ENCODE measurements at places on chromosomes 6 and 20.

DNA sequence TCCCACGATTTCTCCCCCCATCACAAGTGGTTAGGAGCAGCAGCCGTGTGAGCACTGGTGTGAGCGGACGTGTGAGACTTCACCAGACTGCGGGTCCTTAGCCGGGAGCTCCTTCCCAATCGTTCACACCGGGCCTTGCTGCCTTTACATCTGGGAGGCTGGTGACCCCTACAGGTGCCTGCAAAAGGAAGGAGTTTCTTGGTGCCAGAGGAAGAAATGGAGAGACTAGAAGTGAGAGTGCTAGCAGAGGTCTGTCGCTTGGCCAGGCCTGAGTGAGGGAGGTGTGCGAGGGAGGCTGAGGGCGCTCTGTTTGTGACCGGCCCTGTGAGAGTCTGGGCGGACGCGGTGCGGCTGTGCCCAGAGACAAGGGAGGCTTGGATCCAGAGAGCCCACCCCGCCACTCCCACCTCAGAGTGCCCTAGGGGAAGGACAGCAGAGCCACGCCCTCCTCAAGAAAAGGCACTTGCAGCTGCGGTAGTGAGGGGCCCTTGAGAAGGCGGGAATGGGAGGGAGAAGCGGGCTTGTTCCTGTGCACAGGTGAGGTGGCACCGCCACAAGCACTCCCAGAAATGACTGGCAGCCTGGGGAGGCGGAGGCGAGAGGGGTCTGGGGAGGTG lies 10.0 kb upstream of the ARMC2 start:
- DNase-seq, result no peak

DNA sequence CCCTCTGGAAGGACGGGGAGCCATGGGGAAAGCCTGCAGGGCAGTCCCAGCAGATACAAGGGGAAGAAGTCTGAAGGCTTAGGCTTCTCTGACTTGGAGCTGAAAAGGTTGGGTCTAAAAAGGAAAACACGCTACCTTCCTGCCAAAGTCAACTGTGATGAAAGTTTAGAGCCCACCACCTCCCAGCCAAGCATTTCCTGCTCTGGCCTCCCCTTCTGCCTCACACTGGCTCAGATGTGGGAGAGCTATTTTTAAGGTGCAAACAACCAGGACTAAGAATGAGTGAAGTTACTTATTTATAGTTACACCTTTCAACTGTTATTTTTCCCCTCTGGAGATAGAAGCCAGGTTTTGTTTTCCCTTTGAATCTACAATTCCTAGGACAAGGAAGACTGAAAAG lies 21.2 kb downstream of the NEDD9 start:
- DNase-seq, result no peak

DNA sequence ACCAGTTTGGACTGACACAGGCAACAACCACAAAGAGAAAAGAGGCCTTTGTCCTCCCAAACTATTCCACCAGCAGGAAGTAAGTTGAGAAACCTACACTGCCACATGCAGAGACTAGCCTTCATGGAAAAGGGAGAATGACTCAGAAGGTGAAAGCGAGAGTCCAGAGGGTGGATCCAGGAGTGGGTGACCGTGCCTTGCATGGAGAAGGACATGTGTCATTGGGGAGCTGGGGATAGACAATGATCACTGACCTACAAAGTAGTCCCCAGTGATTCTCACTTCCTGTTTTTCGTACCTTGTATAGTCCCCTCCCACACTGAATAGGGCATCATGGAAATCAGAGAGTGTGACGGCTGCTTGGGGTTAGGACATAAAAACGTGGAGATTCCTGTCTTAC lies 91.9 kb downstream of the MYLK4 start:
- no peak for DNase-seq

- no peak for DNase-seq
Measured at GRCh38 chr6:128500014-128500413, 20.4 kb downstream of the PTPRK start.

- DNase-seq, result no peak
Measured at GRCh38 chr20:31570735-31571617, 34.1 kb upstream of the ID1 start.

DNA sequence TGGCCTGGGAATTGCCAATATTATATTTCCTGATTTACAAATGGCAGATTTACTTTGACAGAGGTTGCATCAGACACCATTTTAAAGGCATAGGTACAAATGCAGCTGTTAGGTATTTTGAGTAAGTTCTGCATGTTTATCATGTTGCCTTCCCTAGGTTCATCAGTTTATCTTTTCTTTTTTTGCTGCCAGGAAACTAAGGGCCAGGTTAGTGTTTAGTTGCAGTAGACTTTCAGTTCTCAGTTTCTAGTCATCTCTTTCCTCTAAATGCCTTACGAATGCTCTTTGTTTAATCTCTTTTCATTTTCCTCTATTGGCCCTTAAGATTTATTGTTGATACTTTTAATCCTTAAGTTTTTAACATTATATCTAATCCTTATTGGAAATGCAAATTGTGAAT lies 129.9 kb downstream of the SMAP1 start:
- DNase-seq, result no peak

GRCh38 chr20:44714701-44715498 lies at the start of gene CCN5:
TSS of gene CCN5 (plus strand) at chr20:44715369. CDS start at chr20:44715391, 22 bp downstream.
- no peak for DNase-seq

DNA sequence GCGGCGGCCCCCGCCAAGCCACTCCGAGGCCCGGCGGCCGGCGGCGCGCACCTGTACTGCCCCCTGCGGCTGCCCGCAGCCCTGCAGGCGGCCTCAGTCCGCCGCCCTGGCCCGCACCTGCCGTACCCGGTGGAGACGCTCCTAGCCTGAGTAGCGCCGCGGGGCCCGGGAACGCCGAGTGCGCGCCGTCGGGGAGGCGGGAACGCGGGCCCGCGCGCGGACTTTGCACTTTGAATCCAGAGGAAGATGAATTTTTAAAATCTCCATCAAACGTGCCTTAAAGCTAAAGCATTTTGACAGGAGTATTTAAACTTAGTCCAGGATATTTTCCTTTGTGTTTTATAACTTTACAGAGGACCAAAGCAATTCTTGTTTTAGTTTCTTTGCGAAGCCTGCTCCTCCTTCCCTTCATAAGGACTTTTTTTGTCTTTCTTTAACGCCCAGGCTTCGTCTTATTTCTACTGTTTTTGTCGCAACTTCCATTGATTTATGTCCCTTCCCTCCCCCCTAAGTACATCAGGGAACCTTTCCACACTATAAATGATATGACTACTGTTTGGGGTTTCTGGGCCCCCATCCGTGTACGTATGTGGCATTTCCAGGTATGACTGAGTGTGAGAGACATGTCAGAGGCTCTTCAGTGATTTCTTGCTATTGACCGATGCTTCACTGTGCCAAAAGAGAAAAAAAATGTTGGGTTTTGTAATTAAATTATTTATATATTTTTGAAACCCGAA lies 2.0 kb downstream of the FOXQ1 start:
- no peak for DNase-seq

- DNase-seq, result no peak
Measured at GRCh38 chr20:18289306-18289705, 979 bp downstream of the ZNF133 start.

- no peak for DNase-seq
Measured at GRCh38 chr6:142602972-142603371, 301.2 kb downstream of the ADGRG6 start.

GRCh38 chr6:113755449-113756289 lies 101.5 kb upstream of the MARCKS start:
- DNase-seq, result no peak

DNA sequence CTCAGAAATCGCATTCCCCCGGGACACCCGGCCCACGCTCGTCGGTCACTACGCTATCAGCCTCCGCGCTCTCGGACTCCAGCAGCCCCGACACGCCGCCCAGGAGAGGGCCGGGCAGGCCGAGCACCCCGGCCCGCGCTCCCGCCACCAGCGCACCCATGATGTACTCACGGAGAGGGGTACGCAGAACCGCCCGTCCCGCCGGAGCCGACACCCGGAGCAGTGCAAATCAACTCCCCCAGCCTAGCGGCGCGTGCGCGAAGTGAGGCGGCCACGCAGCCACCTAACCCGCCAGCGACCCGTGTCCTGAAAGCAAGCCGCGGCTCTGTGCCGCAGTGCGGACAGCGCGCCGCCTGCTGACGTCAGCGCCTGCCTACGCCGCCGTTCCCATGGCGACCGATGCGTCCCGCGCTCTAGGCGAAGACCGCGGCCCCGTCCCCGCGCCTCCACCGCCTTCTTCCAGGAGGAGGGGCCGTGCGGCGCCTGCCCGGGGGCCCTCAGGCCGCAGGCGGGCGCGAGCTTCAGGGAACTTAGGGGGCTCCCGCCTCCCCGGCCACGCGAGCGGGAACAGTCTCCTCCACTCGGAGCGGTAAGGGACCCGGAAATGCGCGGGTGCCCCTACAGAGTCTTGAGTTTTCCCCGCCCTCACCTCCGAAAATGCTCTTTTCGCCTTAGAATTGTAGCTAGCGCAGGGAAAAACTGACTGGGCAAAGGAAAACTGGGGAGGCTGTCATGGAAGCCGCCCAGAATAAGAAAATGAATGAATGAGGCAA lies at the start of gene AHI1:
Gene AHI1 (minus strand): TSS at position 329 of the 773 bp plus-strand sequence. CDS start 5,503 bp downstream, outside the sequence.
- peak; percentile 87 for DNase-seq

GRCh38 chr6:151452750-151453427 lies 963 bp upstream of the RMND1 start:
- no peak for DNase-seq

GRCh38 chr6:108434222-108434621 lies 126.5 kb upstream of the FOXO3 start:
- DNase-seq, result no peak

DNA sequence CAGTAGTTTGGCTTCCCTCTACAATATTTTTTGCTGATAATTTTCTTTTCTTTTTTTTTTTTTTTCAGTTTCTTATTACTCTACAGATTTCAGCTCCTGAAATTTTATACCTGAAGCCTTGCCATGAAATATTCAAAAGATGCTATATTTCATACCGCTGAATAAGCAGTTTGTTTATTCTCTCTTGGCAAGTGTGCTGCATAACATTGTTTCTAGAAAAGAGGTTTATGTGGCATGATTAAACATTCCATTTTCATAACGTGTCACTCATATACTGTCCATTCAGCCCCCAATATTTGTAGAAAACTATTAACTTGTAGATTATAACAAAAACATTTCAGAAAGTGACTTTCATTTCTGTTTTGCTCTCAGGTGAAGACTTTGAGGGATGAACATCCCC lies 174.4 kb upstream of the NOX3 start:
- DNase-seq, result no peak

DNA sequence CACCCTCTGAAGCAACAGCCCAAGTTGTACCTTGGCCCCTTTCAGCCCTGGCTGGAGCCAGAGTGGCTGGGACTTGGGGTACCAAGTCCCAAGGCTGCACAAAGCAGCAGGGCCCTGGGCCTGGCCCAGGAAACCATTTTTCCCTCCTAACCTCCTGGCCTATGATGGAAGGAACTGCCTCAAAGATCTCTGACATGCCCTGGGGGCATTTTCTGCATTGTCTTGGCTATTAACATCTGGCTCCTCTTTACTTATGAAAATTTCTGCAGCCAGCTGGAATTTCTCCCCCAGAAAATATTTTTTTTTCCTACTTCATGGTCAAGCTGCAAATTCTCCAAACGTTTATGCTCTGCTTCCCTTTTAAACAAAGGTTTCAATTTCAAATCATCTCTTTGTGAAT lies 269.4 kb upstream of the CDYL start:
- DNase-seq, result no peak

- DNase-seq, result no peak
Measured at GRCh38 chr6:111669326-111669725, 63.6 kb upstream of the TRAF3IP2 start.

GRCh38 chr6:7135755-7136154 lies 28.0 kb downstream of the RREB1 start:
- no peak for DNase-seq

DNA sequence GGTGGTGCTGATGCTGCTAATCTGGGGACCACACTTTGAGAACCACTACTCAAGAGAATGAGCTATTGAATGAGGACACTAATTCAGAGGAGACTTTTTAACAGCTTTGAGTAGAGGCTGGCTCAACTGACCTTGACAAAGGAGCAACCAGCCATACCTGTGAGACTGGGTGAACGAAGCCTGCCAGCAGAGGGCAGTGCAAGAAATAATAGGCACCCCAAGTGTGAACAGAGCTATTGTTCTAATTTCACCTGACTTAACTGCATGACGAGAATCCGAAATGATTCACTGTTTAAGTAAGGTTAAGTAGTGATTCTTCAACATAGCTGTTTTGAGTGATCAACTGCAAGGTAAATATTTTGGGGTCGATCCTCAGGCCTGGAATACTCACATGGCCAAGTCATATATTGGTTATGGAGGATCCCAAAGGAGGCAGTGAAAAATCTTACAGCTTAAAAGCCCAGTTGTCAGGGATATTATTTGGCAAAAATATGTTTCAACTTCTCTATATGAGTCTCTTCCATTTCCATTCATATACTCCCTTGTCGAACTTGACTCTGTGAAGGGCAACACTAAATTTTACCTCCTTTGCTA lies 550.5 kb upstream of the MARCKS start:
- DNase-seq, result no peak

GRCh38 chr6:24936641-24937317 lies 1.0 kb upstream of the RIPOR2 start:
- no peak for DNase-seq

- DNase-seq, result no peak
Measured at GRCh38 chr6:143009851-143010250, 50.8 kb upstream of the AIG1 start.

GRCh38 chr20:57953638-57954037 lies 243.8 kb upstream of the PMEPA1 start:
- no peak for DNase-seq

DNA sequence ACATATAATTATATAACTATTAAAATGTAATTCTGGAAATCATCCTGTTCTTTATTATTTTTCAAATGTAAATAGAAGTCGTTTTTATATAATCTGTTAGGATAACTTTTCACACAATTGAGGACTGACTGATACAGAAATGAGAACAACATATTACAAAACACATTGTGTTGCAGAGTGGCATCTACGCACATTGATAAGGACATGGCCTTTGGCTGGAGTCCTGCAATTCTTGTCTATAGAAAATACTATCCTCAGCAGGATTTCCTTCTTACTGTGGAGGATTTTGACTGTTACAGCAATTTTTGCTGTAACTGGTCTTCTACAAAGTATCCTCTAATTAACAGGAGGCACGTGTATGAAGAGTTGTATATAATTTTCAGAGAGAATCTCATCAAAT lies 19.8 kb downstream of the SH3BGRL2 start:
- no peak for DNase-seq

GRCh38 chr20:13105864-13106457 lies 97.2 kb downstream of the SPTLC3 start:
- DNase-seq, result no peak

GRCh38 chr20:62178316-62179161 lies 4.3 kb upstream of the MTG2 start:
- DNase-seq, result no peak

GRCh38 chr6:95518630-95519227 lies 58.6 kb upstream of the MANEA start:
- no peak for DNase-seq

DNA sequence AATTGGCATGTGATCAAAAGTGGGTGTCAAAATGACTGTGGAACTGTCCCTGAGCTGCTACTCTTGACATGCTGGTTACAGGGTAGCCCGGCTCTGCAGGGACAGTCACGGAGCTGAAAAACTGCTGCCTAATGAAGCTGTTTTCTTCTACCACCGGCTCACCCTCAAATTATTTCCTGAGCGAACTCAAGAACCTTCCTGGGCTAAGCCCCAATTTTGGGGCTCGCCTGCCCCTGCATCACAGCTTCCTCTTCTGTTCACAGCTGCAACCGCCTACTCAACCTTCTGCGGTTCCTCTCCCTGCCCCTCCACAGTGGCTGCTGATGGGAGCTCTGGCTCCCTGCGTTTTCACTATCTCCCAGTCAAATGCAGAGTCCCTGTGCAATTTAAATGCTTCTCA lies 110.8 kb upstream of the MLN start:
- peak; percentile 12 for DNase-seq
